WTC11 (cell line): ENCODE measurements at places on chromosomes 4 and X.

- H3K4me1 ChIP-seq, result no peaks in the 10 kb centered on the region
- no peak overlapping the region for H3K27ac ChIP-seq
- no peak overlapping the region for H3K4me3 ChIP-seq
- H3K36me3 ChIP-seq, result no peaks in the 10 kb centered on the region
Observed at GRCh38 chrX:10231461-10231860, 74.7 kb downstream of the CLCN4 start.

DNA sequence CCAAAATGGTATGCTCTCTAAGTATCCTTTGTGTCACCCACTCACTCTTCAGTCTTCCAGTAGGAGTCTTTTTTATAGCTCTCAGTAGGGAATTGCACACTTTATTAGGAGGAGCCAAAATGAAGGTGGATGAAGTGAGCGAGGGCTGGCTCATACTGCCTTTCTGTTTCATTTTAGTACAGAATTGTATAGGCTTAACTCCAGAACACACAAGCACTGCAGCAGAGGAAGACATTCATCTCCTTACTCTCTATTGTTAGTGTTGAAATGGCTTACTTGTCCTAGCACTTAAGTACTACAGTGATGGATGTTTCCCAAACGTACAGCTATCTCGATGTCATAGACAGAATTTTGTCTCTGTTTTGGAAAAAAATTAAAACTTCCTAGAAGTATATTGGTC is 327.3 kb upstream of the ATOH1 start:
- H3K4me3 ChIP-seq, result no peak overlapping the region
- no peak overlapping the region for H3K27ac ChIP-seq
- no peak for DNase-seq
- H3K36me3 ChIP-seq, result no peaks in the 10 kb centered on the region
- H3K27me3 ChIP-seq, result no peaks in the 10 kb centered on the region; the same call in 1 of the 2 replicates

- DNase-seq, result no peak
- H3K4me1 ChIP-seq, result no peaks in the 10 kb centered on the region
- no peaks in the 10 kb centered on the region for H3K27me3 ChIP-seq
- no peaks in the 10 kb centered on the region for H3K36me3 ChIP-seq
- H3K4me3 ChIP-seq, result no peak overlapping the region
- H3K27ac ChIP-seq, result no peak overlapping the region
Observed at GRCh38 chr4:140937866-140938265, 181.7 kb upstream of the TBC1D9 start.

DNA sequence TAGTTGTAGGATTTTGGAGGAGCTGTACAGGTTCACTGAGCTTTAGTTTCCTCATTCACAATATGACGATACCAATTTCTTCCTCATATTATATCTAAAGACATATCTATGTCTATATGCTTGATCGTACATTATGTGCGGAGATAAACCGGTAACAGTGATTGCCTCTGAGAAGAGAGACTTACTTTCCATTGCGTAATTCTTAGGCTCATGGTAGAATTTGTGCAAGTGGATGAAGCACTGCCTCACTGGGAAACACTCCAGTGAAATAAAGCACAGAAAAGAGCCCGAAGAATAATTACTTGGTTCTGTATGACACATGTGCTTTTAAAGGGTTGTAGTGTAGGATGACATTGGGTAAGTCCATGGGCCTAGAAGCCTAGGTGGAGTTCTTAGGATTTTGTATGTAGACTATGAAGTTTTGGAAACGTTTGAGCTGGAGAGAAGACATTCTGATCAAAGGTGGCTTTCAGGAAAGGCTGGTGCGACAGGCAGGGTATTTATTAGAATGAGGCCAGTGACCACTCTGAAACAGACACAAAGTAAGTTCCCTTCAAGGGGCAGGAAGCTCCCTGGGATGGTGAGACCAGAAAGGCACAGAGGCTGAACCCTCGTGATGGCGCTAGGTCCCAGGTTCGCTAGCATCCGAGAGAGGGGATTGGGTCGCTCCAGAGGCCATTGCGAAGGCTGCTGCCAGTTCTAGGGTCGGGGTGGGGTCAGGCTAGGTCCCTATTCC is 649 bp upstream of the VBP1 start:
- peaks cover 18% of the 10 kb centered on the region for H3K27me3 ChIP-seq
- H3K27ac ChIP-seq, result peak overlapping the region; percentile 53; the same call in 1 of the 2 replicates
- no peak for DNase-seq
- H3K36me3 ChIP-seq, result peaks cover 4% of the 10 kb centered on the region; the same call in 1 of the 2 replicates
- H3K4me3 ChIP-seq, result peak overlapping the region; percentile 97
- H3K4me1 ChIP-seq, result peaks cover 14% of the 10 kb centered on the region

GRCh38 chr4:165592386-165592785 is 213.6 kb downstream of the CPE start:
- no peaks in the 10 kb centered on the region for H3K36me3 ChIP-seq
- H3K27me3 ChIP-seq, result no peaks in the 10 kb centered on the region; the same call in 1 of the 2 replicates
- H3K4me1 ChIP-seq, result peaks cover 9% of the 10 kb centered on the region; the same call in 1 of the 2 replicates

DNA sequence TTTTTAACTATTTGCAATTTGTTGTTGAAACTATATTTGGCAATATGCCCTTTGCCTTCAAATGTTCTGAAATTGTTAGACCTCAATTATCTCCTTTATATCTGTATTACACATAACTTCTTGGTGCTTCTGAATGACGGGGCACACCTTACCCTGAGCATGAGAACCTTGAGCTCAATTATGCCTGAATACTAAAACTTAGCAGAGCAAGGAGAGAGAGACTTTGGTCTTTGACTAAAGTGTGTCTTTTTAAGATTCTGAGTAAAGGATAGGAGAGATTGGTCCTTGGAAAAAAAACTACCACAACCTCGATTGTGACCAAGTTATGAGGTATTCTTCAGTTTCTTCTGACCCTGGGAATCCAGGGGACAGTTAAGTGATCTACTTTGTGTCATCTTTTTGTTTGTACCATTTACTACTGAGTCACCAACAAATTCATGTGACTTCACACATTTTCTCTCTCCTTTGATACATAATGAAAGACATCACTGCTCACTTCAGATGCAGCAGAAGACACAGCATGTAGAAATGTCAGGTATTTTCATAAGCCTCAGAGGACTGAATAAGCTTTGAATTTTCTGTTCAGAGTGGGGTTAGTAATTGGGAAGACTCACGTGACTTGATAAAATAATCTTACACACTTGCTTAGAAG is 51.4 kb downstream of the PTTG2 start:
- H3K4me3 ChIP-seq, result no peak overlapping the region
- no peaks in the 10 kb centered on the region for H3K27me3 ChIP-seq
- H3K36me3 ChIP-seq, result no peaks in the 10 kb centered on the region; the same call in 1 of the 2 replicates
- H3K4me1 ChIP-seq, result peaks cover 22% of the 10 kb centered on the region
- DNase-seq, result no peak

DNA sequence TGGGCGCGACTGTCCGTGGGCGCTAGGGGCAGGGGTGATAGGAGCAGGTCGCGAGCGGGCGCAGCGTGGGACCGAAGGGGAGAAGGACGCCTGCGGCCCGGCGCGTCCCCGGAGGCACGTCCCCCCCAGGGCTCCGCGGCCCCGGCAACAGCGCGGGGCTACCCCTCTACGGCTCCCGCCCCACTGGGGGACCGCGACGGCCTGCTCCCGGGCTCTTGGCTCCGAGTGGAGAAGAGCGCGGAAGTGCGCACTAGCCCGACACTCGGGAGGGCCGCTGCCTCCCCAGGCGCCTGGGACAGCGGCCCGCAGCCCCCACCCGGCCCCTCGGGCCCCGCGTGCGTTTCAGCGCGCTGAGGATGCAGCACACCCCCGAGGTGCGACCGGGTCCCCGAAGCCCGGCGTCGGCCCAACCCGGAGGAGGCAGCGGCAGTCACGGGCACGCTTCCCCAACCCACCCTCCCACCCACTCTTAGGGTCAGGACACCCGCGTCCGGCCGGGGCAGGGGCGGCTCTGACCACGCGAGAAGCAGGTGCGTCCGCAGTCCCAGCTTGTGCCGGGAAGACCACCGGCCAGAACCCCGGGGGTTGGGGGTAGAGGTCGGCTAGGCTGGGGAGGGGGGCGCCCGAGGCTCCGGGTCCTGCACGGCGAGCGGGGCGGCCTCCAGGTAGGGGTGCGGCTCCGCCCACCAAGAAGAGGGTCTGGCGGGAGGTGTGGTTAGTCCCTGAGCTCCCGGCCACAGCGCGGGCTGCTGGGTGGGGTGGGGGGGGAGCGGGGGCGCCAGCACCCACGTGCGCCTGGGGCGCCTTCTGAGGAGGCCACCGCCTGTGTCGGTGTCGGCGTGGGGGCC is 18.5 kb upstream of the NAT8L start:
- H3K27ac ChIP-seq, result no peak overlapping the region
- H3K4me3 ChIP-seq, result peak overlapping the region; percentile 66
- H3K4me1 ChIP-seq, result no peaks in the 10 kb centered on the region
- no peaks in the 10 kb centered on the region for H3K36me3 ChIP-seq
- peaks cover 73% of the 10 kb centered on the region for H3K27me3 ChIP-seq
